H1 (cell line): ENCODE measurements at places on chromosomes 4 and X.

DNA sequence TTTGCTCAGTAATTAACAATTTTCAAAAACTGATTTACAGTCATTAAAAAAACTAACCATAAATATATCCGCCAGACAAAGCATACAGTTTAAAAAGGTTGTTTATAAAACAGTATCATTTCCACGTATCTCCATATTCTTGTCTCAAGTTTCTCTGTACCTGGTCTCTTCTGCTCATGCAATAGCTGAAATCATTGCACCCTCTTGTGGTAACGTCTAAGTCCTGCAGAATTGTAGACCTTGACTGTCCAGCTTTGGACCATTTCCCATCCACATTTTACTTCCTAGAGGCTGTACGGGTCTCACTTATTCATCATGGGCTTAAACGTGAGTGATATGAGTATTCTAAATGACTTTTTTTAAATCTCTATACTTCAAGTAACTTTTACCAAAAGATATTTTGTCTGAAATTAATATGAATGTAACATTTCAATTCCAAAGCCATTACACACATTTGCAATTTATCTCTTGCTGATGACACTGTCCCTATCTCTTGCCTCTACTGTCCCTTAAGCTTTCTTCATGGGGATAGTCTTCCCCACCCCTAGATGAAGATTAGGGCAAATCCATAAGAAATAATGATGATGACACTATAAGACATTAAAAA, 118.5 kb downstream of the BTC start:
- DNase-seq, result no peak

DNA sequence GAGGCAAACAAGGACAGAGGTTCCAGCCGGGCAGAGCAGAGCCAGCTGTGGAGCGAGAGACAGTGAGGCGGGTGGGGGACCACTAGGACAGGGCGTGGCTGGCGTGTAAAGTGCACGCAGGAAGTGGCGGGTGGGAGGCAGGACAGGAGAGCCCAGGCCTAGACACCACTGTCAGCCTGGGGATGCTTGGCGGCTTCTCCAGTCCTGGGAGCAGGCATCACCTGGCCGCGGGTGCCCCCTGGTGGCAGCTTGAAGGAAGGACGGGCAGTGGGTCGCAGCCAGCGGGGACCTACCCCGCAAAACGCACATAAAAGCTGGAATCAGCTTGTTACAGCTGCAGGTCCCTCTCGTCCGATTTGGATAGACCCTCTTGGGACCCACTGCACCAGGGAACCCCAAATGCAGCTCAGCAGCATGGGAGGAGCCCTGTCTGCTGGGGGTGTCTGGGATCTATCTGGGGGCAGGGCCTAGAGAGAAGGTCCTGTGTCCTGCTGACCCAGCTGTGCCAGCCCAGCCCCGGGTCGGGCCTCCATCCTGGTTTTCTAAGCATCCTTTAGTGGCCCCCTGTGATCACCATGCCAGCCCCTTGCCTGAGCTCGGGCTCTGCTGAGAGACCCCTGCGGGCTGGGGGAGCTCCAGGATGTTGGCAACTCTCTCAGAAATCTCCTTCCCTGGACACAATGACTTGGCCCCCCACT, 57.7 kb downstream of the WFS1 start:
- DNase-seq, result peak; percentile 98

GRCh38 chr4:54231768-54232688, 2.9 kb downstream of the PDGFRA start:
- peak; percentile 78 for DNase-seq

- DNase-seq, result no peak
Observed at GRCh38 chrX:153646620-153647373, at the start of gene DUSP9. Gene DUSP9 (plus strand): TSS chrX:153647203. CDS start chrX:153647954, 751 bp downstream.

GRCh38 chr4:35604724-35605123, 639.6 kb downstream of the ARAP2 start:
- DNase-seq, result no peak

DNA sequence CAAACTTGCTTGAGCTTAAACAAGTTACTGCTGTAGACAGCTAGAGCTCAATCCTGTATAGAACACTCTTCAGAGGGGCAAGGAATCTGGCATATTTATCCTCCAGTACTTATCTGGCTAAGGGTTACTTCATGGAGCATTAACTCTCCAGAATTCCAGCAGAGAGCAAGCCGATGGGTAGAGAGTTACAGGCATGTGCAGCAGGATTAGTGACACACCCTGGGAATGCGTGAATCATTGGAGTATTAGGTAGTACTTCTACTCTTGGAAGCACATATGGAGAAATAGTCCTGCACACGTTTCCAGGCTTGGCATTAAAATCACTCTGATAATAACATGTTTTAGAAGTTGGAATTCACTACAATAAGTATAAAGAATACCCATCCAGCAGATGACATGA, 35.4 kb downstream of the GRXCR1 start:
- DNase-seq, result no peak
